ENCODE measurements at places on chromosomes 3 and 15.

DNA sequence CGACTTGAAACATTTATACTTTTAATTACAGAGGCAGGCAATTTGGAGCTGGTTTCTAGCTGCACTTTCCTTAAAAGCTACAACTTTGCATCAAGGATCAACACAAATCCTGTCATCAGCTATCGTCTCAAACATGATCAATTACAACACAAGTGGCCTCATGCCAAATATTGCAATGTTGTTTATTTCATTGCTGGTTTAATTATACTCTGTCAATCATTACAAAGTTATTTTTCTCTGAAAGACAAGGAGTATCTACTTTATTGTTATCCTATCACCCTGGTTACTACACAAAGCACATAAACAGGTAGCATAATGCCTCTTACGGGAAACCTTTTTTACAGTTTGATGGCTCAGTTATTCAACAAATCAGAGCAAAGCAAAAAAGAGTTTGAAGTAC is 58.0 kb upstream of the FOXB1 start:
- DNase-seq: no peak

GRCh38 chr15:28914483-28915023 is 28.8 kb downstream of the APBA2 start:
- DNase-seq: no peak

- no peak for DNase-seq
These were observed 15.7 kb upstream of the KIF23 start for GRCh38 chr15:69398491-69398891.

DNA sequence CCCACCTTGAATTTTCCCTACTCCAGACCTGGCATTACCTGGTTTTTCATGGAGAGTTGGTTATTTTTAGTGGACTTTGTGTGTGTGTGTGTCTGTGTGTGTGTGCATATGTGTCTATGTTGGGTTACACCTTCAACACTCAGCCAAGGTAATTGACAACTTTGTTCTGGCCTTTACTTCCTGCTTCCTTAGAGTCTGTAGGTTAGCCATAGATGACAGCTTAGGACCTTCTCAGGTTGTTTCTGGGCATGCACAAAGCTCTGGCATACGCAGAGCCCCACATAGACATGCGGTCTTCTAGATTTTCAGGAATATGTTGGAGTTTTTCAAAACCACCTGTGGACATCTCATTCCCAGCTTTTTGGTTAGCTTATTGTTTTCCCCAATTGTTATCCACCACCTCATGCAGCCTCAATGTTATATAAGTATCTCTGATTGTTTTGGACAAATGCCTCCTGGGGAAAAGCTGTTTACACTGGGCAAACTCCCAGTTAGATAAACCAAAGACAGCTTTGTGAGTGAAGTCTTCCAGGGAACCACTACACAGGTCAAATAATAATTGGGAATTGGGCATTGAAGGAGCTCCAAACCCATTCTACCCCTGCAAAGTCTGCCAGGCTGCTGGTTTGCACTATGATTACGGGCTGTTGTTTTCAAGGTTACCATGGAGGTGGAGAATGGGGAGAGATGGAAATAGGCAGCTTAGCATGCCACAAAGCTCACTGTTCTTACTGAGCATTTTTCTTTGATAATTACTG is 201.2 kb downstream of the ADAMTSL3 start:
- DNase-seq: no peak

- DNase-seq: no peak
These were observed 38.8 kb upstream of the SPTBN5 start for GRCh38 chr15:41932511-41933289.

DNA sequence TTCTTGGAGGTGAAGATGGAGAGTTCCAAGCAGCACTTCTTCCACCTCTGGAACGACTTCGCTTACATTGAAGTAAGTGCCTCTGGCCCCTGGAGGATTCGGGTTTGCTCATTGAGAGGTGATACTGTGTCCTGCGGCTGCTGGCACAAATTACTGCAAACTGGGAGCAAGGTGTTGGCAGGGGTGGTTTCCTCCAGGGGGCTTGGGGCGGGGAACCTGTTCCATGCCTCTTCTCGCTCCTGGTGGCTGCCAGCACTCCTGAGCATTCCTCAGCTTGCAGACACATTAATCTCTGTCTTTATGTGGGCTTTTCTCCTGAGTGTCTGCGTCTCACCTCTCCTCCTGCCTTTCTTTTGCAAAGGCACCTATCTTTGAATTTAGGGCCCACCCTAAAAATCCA is 47.4 kb downstream of the MESD start:
- no peak for DNase-seq

- no peak for DNase-seq
These were observed 360.0 kb upstream of the PROK2 start for GRCh38 chr3:72144773-72145505.

- DNase-seq: no peak
These were observed 2.8 kb upstream of the TLR9 start for GRCh38 chr3:52228266-52228665.

- DNase-seq: no peak
These were observed 414.4 kb upstream of the PDZRN3 start for GRCh38 chr3:74039105-74039504.

DNA sequence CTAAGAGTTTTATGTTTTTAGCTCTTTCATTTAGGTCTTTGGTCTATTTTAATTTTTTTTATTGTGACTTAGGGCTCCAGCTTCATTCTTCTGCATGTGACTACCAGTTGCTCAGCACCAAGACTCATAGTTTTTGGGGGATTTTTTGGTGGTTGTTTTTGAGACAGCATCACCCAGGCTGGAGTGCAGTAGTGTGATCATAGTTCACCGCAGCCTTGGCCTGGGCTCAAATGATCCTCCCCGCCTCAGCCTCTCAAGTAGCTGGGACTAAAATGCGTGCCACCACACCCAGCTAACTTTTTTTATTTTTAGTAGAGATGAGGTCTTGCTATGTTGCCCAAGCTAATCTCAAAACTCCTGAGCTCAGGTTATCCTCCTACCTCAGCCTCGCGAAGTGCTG is 19.4 kb downstream of the CDV3 start:
- DNase-seq: no peak

DNA sequence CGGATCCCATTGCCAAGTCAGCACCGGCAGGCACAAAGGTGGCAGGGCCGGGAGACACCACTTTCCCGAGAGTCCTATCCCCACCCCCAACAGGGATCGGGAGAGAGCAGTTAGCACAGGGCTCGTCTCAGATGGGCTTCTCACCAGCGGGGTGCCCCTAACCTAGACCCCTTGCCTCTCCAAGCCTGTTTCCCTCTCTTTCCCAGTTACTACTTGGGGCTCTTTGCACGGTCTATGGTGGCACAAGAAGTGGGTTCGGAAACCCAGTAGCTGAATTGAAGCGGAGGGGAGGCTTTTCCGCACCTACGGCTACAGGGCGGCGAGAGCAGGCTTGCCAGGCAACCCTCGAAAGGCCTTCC is 383 bp upstream of the EFCC1 start:
- no peak for DNase-seq

GRCh38 chr3:159994182-159994581 is 5.5 kb downstream of the IL12A start:
- DNase-seq: no peak

GRCh38 chr3:117366574-117366973 is 657.0 kb downstream of the TUSC7 start:
- no peak for DNase-seq

- no peak for DNase-seq
These were observed 29.7 kb downstream of the UBE2E2 start for GRCh38 chr3:23232854-23233253.

- no peak for DNase-seq
These were observed 62.4 kb downstream of the COL8A1 start for GRCh38 chr3:99700631-99701268.

DNA sequence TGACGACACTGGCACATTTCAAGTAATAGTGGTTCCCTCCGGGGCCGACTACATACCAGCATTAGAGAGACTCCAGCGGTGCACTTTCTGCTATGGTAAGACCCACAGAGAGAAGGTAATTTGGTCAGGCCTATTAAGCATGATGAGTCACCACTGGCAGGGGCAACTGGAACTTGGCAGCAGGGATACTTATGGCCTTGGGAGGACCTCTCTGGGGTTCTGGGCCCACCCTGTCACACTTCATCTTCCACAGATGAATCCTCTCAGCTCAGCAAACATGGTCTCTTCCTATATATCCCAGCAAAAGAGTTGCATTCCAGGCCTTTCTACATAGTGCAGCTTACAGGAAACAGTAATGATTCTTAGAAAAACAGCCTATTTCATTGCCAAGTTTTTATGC is 88.0 kb downstream of the PIK3R4 start:
- DNase-seq: no peak

GRCh38 chr15:60865507-60865906 is 363.6 kb downstream of the RORA start:
- no peak for DNase-seq

DNA sequence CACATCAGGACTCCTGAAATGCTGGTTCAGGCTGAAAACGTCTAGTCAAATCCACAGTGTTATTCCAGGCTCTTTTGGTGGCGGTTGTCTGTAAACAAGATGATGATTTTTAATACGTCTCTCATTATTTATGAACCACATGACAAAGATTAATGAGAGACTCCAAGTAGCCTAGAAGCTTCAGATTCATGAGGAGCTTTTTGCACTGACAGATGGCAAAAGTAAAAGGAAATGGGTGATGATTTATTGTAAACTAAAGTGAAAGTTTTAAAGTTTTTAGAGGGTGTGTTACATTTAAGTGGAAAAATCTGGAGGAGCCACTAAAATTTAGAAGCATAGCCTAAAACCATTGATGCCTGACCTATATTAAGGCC is 77.0 kb downstream of the BBX start:
- DNase-seq: no peak

- DNase-seq: no peak
These were observed 51.7 kb downstream of the CLDN11 start for GRCh38 chr3:170470063-170471016.

DNA sequence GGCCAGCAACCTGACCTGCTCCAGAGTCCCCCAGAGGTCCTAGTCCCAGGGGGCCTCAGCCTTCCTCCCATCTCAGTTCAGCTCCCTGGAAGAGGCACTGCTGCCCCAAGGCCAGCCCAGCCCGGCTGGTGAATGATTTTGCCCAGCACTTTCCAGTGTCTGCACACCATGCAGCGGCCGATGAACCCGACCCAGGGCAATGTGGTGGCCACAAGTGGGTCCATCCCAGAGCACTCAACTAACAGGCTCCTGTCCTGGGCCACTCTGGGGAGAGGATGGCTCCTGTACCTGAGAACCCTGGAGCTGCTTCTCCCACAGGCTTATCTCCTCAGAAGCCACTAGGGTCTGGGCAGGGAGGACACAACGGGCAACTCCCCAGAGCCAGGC is 39.2 kb downstream of the PTPN23 start:
- DNase-seq: no peak

GRCh38 chr3:65914032-65914739 is 124.5 kb downstream of the MAGI1 start:
- DNase-seq: no peak
